NCI-H1105 treated with DMSO at 0.1 percent for 48 hours (cell line): ENCODE measurements at places on chromosomes 5 and 9.

- DNase-seq = no peak
Measured at GRCh38 chr9:83633255-83633654, 10.3 kb downstream of the IDNK start.

DNA sequence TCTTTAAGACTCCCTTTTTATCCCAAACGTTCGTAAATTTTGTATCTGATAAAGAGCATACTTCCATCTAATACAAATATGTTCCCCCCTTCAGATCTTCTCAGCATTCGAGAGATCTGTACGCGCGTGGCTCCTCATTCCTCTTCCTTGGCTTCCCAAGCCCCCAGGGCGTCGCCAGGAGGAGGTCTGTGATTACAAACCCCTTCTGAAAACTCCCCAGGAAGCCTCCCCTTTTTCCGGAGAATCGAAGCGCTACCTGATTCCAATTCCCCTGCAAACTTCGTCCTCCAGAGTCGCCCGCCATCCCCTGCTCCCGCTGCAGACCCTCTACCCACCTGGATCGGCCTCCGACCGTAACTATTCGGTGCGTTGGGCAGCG is 19.9 kb downstream of the CDKN2A start:
- DNase-seq = peak; percentile 46

- DNase-seq = no peak
Measured at GRCh38 chr9:3740690-3741419, 215.1 kb upstream of the RFX3 start.

GRCh38 chr5:159262859-159263568 is at the start of gene UBLCP1:
Gene UBLCP1 (plus strand): TSS chr5:159263290. CDS start chr5:159268916, 5,626 bp downstream.
- peak; percentile 84 for DNase-seq

DNA sequence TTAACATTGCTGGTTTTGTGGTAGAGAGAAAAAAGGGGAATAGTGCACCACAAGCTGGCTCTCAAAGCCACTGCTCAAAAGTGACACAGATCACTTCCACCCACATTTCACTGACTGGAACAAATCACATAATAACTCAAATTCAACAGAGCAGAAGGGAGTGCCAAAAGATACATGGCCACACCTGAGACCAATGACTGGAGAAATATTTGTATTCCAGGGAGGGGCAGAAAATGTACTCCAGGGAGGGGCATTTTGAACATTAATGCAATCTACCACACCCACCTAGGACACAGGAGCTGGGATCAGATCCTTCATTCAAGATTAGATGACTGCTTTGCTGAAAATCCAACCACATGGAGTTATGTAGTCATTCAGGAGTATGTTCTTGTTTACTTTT is 44.8 kb upstream of the ALDOB start:
- DNase-seq = no peak

DNA sequence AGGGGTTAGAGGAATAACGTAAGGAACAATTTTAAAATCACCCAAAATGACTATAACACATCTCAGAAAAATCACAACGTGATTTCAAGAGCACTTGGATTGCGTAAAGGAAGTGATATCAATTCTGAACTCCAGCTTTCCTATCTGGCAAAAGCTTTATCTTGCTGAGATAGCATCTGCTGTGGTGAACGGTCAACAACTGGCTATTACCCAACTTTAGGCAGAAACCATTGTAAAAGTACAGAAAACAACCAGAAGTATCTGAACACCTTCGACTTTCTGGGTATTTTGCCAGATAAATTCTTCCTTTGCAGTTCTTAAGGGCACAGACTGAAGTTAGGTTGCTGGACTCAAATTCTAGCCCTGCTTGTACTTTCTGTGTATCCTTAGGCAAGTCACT is 9.2 kb downstream of the ABLIM3 start:
- DNase-seq = no peak

DNA sequence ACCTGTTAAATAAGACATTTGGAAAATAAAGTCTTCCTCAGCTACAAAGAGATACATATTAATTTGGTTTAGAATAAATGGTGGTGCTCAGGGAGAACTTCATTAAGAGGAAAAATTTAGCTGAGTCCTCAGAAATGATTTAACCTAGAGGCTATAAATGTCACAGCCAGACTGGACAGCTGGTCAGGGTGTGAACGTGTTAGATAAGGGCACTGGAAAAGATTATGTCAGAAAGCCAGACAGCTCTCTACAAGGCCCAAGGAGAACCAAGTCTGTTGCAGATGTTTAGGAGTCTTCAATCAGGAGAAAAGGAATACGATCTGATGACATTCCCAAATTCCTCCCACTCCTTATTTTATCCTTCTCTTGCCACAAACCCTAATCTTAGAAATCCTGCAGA is 265.2 kb downstream of the MAT2B start:
- DNase-seq = no peak

DNA sequence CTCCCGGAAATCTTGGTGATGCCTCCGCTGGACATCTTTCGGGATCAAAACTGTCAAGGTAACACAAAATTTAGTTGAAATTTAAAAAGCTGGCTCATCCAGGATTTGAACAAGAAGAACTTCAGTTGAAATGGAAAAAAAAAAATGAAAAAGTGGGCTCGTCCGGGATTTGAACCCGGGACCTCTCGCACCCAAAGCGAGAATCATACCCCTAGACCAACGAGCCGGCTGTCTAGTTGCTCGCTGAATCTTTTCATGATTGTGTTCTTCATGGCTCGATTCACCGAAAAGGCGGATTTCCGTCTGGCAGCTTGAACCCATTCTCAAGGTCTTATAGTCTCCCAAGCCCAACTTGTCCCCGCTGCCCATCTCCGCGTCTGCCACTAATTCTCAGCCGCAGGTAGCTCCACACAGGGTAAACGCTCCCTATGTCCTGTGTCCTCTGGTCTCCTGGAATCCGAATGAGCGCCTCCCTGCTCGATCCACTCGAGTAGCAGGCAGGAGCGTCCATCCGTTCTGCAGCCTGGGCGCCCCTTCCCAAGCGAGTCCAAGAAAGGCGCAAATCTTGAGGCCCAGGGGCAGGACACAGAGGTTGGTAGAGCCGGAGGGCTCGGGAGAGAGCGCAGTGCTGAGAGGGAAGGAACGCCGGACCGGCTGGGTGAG is 16.2 kb downstream of the TRIM7 start:
- DNase-seq = no peak

GRCh38 chr5:123543438-123543837 is 31.5 kb downstream of the CSNK1G3 start:
- DNase-seq = no peak

DNA sequence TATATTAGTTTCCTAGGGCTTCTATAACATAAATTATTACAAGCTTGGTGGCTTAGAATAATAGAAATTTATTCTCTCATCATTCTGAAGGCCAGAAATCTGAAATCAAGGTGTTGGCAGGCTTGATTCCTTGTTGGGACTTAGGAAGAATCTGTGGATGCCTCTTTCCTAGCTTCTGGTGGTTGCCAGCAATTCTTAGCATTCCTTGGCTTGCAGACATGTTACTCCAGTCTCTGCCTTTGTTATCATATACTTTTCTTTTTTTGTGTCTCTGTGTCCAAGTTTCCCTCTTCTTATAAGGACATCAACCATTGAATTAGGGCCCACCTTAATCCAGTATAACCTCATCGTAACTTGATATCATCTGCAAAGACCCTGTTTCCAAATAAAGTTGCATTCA is 31.4 kb downstream of the CTNNA1 start:
- no peak for DNase-seq

GRCh38 chr5:127076315-127077129 is 3.2 kb upstream of the C5orf63 start:
- no peak for DNase-seq

DNA sequence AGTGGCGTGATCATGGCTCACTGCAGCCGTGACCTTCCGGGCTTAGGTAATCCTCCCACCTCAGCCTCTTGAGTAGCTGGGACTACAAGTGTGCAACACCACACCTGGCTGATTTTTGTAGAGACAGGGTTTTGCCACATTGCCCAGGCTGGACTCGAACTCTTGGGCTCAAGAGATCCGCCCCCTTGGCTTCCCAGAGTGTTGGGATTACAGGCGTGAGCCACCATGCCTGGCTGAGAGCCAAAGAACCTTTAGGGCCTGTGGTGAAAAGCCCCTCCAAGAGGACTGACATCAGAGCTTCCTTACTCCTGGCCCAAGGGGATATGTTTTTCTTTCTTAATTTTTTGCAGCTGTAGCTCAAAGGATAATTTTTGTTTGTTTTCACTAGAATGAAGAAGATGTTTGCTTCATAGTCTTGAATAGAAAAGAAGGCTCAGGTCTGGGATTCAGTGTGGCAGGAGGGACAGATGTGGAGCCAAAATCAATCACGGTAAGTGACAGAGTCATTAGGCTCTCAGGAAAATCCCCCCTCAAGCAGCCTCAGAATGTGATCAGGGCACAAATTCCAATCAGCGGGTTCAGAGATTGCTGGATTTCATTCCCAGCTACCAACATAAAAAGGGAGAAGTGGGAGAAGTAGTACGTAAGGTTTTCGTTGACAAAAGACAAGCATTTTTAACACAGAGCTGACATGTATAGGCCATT is 77.1 kb downstream of the GOLPH3 start:
- DNase-seq = no peak

DNA sequence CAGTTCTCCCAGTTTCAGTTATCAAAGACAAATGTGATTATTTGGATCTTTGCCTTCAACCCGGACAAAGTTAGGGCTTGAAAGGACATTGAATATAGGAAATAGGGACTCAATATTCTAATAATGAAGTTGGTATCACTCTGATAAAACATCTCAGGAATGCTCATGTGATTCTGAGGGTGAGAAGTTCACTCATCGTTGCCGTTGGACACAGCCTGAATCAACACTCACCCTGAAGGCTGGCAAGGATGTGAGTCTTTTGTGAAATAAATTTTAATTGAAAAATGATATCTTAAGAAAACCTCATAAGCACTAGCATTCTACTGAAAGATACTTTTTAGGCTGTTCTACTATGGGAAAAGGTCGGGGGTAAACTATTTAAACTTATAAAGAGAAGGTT is 44.8 kb upstream of the C9orf72 start:
- DNase-seq = no peak

- DNase-seq = peak; percentile 24
Measured at GRCh38 chr5:59766427-59767210, 126.9 kb downstream of the PDE4D start.
